ENCODE measurements at places on chromosomes 3 and 15.

DNA sequence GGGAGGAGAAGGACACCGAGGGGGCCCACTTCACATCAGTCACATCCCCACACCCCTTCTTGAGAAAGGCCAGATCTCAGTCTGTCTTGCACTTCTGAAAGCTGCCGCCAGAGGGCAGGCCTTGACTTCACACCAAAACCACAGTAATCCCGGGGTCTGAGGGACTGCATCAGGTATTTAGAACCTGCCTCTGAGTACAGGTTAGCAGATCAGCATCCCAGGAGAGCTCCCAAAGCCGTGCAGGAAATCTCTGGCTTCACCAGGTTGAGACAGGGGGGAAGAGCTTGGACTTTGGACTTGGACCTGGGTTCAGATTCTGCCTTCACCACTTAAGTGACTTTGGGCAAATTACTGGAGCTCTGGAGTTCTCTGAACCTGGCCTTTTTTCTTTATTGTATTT is 50.3 kb downstream of the LHFPL4 start:
- no peak for ATAC-seq

GRCh38 chr15:73331991-73332925 is 36.5 kb downstream of the HCN4 start:
- no peak for ATAC-seq

GRCh38 chr3:128382221-128382807 is 84.4 kb downstream of the DNAJB8 start:
- no peak for ATAC-seq

DNA sequence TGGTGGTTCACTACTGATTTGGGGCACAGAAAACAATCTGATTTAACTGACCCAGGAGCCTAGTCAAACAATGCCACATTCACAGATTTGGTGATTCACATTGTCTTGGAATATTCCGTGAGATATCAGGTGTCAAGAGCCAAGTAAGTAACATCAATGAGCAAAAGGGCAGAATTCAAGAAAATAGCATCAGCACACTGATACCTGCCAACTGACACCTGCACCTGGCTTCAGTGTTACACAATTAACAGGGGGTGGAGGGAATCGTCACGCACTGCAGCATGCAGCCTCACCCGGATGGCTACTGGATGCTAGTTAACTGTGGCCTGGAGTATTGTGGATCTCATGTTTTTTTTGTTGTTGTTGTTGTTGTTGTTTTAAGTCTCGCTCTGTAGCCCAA is 17.6 kb downstream of the CCNL1 start:
- ATAC-seq = no peak

GRCh38 chr3:157113832-157114505 is 46.0 kb downstream of the CCNL1 start:
- no peak for ATAC-seq

DNA sequence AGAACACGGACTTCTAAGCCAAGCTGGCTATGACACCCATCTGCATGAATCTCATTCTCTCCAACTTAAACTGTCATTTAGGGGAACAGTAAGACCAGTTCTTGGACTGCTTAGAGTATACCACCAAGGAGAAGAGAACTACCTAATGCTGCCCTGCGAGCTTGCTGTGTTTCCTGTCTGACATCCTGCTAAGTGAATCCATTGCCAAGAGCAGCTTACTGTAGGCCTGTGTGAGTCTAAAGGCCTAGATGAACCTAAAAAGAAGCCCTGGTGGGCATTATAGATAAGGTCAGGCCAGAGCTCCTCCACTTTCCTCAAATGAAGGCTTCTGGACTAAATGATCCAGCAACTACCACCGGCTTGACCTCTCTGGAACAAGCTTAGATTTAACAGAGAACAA is 15.0 kb downstream of the LZTFL1 start:
- no peak for ATAC-seq

DNA sequence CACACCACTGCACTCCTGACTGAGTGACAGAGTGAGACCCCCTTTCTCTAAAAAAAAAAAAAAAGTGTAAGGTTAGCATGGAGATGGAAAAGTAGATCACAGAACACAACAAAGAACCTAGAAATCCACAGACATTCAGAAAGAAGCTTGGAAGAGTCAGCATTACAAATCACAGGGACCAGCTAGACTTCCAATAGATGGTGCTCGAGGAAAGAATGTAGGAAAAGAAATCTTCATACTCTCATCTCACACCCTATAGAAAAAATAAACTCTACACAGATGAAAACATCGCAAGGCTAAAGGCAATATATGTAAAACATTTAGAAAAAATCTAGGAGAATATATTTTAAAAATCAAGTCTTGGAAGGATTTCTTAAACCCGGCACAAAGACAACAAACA is 94.5 kb upstream of the ABHD17C start:
- ATAC-seq = no peak

- ATAC-seq = peak; percentile 24
Measured at GRCh38 chr15:66911131-66911700, 154.2 kb upstream of the SMAD3 start.

- ATAC-seq = no peak
Measured at GRCh38 chr3:121490161-121490560, 55.6 kb downstream of the POLQ start.

GRCh38 chr3:58658508-58658907 is 8.1 kb downstream of the FAM3D start:
- ATAC-seq = no peak

- ATAC-seq = peak; percentile 26
Measured at GRCh38 chr3:25854635-25855034, 64.7 kb downstream of the OXSM start.

DNA sequence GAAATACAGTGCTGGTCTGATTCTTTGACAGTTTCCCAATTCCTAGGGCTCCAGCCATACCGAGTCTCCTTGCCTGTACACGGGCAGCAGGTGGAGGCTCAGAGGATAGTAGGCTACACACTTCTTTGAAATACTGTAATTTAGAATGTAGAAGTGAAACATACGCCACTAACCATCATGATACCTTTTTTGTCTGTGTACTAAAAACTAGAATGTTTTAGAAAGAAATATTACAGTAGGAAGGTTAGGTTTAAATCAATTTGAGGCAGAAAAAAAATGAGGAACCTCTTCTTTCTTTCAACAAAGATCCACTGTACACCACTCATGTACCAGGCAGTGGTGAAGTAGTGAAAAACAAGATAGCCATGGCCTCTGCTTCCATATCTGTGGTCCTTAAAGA is 354.7 kb downstream of the MCTP2 start:
- no peak for ATAC-seq

GRCh38 chr3:107368654-107369398 is 8.4 kb upstream of the CCDC54 start:
- ATAC-seq = no peak

- ATAC-seq = no peak
Measured at GRCh38 chr3:171768281-171768900, 41.9 kb downstream of the PLD1 start.

GRCh38 chr3:131020122-131020693 is 6.4 kb downstream of the ASTE1 start:
- peak; percentile 25 for ATAC-seq

GRCh38 chr3:170425491-170426239 is 7.0 kb downstream of the CLDN11 start:
- ATAC-seq = no peak

GRCh38 chr3:131356006-131356595 is 25.5 kb upstream of the NUDT16 start:
- no peak for ATAC-seq

DNA sequence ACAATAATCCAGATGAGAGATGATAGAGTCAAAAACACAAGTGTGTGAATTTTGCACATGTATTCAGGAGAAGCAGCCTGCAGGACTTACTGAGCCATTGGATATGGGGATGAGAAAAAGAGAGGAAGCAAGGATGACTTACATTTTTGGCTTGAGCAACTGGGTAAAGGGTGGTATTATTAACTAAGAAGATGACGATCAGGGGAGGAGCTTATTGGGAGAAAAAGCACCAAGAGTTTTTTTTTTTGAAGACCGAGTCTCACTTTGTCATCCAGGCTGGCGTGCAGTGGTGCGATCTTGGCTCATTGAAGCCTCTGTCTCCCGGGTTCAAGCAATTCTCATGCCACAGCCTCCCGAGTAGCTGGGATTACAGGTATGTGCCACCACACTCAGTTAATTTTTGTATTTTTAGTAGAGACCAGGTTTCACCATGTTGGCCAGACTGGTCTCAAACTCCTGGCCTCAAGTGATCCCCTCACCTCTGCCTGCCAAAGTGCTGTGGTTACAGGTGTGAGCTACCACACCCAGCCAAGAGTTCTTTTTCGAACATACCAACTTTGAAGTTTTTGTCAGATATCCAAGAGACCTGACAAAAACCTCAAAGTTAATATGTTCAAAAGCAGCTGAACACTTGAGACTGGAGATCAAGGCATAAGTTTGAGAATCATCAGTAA is 14.8 kb upstream of the SH3BP5 start:
- no peak for ATAC-seq

DNA sequence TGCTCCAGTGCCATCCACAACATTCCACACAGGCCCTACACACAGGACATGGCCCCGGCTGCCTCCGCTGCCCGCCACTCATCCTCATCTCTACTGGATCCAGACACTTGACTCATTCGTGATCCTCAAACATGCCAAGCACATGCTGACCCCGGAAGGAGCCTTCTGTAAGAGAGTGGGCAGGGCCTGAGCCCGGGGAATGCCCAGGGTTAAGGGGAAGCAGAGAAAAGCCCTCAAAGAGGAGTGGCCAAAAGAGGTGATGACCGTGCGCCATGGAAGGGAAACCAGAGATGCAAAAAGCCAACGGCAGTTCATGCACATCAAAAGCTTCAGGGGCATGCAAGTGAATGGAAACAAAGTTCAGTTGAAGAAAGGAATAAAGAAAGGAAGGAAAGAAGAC is 46.1 kb downstream of the RFTN1 start:
- no peak for ATAC-seq

- ATAC-seq = no peak
Measured at GRCh38 chr3:186466391-186466974, 77.7 kb downstream of the CRYGS start.

DNA sequence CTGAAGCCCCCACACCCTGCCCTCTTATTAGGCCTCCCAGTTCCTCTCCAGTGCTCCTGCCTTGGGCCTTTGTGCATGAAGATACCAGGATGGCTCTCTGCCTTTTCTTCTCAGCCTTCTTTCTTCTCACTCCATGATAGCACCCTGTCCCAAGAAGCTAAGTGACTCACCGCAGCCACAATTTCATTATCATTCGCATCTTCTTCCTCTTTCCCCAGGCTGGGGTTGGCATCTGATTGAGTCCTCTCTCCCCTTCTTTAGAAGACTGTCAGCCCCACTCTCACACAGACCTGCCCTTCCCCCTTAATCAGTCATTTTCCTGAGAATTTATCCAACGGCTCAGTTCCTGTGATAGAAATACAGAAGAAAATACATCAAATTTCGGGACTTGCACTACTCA is 102.0 kb downstream of the STAC start:
- no peak for ATAC-seq

DNA sequence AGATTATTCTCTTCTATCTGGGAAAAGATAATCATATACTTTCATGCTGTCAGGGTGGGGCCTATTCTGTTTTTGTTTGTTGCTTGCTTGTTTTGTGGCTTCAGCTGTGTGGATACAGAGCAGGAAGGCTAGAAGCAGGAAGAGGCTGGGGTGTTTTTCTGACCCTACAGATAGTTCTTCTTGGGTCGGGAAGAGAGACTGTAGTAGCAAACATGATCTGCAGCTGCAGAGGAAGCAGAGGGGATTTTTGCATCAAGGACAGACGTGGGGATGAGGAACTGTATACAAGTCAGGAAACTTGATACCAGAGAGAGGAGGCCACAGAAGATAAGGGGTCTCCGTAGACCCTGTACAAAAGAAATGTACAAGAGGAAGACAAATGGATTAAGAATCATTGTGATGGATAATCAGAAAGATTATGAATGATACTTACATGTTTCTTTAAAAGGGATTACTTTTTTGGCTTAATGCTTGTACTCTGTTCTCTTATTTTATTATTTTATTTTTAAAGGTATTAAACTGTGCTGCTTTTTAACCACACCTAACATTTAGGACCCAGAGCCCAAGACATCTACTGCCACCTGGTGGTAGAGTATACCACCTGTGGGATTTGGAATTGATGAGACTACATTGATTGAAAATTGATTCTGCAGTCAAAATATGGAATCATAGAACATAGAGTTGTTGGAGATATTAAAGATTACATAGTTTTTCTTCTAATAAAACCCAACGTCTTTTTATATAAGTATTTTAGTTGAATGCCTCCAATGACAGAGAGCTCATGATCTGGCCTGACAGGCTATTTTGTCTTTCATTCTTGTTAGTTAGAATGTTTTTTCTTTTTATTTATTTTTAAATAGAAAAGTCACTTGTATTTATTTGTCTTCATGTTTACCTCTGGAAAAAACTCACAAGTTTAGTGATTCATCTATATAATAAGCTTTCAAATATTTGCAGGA is 87.3 kb upstream of the ROPN1 start:
- no peak for ATAC-seq

DNA sequence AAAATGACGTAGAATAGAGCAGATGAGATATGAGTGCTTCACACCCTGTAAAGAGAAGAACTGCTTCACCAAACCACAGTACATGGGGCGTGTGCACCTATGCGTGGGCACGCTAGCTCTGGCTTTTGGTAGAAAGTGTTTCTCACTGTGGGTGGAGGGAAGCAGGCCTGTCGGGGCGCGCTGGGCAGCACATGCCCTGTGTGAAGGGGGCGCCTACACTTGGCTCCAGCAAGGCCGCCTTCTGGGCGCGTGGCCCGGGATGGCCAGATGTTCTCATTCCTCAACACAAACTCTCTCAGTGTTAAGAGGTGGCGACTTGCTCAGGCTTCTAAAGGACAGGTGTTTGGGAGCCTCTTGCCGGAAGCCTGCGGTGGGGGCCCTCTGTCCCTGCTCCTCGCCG is 90.0 kb downstream of the FBLN2 start:
- ATAC-seq = peak; percentile 47

DNA sequence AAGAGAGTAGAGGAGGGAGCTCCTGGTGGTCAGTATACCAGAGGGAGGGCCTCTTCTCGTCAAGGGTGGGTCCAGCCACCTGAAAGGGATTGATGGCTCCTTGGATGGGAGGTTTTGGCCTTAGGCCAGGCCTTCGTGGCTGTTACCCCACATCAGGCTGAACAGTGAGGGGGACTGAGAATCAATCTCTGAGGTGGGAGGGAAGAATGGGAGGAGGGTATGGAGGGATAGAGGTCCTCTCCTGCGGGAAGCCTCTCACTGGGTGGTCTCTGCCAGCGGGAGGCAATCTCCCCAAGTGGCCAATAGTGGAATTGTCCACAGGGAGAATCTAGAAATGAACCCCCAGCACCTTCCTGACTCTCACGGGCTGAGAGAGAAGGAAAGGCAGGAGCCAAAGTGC is 53.5 kb downstream of the BSN start:
- ATAC-seq = no peak

GRCh38 chr3:18841422-18842343 is 306.6 kb upstream of the KCNH8 start:
- ATAC-seq = no peak
